Uterine smooth muscle cell (primary cell): ENCODE measurements at places on chromosomes 4 and X. TPM values are rescaled to one million over a fixed set of nuclear protein-coding genes. Genes with fewer than 3 reads are reported as not detected.

Gene RRH
- 0.22 TPM in 1 of 2 replicates, not detected in the other for total RNA-seq

Gene EOLA2
- total RNA-seq, result 17.5 and 21.7 TPM in 2 replicates

Gene MSX1
- 18.1 and 26.1 TPM in 2 replicates for total RNA-seq

Gene PPARGC1A
- 0.11 and 0.37 TPM in 2 replicates for total RNA-seq

Gene HHIP
- 1.4 and 3.7 TPM in 2 replicates for total RNA-seq

Gene F8
- 2.1 TPM in 2 replicates for total RNA-seq

Gene ING2
- 8.6 and 19.6 TPM in 2 replicates for total RNA-seq

Gene MEPE
- not detected in 2 replicates for total RNA-seq

Gene ENPEP
- total RNA-seq, result 0.12 and 0.22 TPM in 2 replicates

Gene KLF8
- total RNA-seq, result 2.5 and 3.1 TPM in 2 replicates
